CD4-positive, alpha-beta T cell treated with Interleukin-21 for 1 hour (primary cell): ENCODE measurements at places on chromosomes 1 and 21.

DNA sequence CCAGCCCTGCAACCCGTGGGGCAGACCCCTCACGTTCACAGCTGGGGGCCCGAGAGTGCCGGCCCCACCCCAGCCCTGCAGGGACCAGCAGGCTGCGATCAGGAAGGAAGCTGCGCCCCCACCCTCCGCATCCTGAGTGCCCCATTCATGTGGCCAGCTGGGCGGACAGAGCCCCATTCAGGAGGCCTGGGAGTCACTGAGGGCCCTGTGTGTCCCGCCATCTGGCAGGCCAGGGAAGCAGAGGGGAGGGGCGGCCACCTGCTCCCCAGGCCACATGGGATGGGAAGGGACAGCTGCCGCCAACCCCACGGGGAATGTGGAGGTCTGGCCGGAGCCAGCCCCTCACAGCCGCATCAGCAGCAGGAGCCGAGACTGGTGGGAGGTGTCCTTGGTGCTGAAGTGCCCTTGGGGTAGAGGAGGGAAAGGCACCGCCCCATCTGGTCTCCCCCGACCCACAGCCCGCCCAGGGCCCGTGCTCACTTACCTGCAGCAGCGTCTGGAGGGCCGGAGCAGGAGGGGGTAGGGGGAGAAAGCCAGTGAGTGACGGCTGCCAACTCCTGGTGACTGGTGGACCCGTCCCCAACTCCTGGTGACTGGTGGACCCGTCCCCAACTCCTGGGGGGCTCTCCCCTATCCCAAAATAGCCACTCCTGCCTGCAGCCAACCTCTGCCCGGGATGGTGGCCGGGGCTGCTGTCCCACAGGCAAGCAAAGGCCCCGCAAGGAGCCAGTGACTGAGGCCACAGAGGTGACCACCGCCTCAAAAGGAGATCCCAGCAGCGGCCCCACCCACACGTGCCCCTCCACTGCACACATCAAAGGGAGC, 8.7 kb downstream of the ACAP3 start:
- DNase-seq = no peak

GRCh38 chr1:214946615-214947014, 135.9 kb upstream of the KCNK2 start:
- no peak for DNase-seq

- no peak for DNase-seq
Observed at GRCh38 chr1:97088391-97088790, 366.8 kb downstream of the PTBP2 start.

- no peak for DNase-seq
Observed at GRCh38 chr1:225484657-225485214, 56.9 kb upstream of the LBR start.

- DNase-seq = no peak
Observed at GRCh38 chr1:111653709-111654108, 34.1 kb downstream of the RAP1A start.

DNA sequence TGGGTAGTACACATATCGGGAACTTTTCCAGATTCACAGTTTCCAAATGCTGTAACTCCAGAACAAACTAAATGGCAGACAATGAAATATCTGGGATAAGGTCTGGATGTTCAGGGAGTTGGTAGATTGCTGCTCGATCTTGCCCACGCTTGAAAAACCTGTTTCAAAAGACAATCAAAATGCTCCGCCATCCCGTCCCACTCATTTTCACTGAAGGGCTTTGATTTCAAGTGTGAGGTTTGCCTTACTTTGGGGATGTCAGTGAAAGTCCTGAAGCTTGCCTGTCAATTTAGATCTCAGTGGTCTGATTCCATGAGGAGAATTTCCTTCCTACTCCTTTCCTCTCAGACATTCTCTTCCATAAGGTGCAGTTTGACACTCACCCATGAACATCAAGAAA, 236.3 kb upstream of the KCNK2 start:
- no peak for DNase-seq

DNA sequence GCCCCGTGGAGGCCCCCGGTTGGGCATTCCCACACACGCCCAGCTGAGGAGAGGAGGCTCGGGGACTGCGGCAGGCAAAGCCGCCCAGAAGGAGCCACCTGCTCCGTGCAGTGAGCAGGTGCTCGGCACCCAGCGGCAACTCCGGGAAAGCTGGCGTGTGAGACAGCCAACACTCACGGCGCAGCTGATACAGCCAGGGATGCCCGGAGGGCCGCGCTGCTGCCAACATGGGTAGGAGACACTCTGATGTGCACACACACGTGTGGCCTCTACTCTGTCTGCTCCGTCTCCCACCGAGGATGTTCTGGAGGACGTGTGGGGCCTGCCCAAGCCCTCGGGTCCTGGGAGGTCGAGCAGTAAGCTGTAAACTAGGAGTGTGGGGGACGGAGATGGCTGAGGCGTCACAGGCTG, 12.9 kb downstream of the MORN1 start:
- DNase-seq = no peak

DNA sequence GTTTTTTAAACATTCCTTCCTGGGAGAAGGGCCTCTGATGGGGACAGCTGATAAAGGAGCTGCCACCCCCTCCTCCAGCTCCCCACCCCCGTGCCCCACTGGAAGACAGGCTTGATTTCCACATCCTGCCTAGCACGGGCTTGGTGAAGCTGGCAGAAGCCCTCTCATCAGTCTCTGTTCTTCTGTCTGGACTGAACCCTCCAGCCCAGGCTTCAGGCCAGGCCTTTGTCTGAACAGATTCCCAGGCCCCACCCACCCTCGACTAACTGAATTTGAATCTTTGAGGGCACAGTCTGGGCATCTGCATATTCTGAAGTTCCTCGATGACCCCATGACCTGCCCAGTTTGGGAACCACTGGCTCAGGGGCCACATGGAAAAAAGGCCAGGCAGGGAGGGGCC, 75.3 kb downstream of the CD58 start:
- no peak for DNase-seq

GRCh38 chr1:109668123-109668775, 392 bp downstream of the GSTM2 start:
- no peak for DNase-seq

GRCh38 chr21:32096411-32096810, 182.4 kb downstream of the MIS18A start:
- DNase-seq = no peak

DNA sequence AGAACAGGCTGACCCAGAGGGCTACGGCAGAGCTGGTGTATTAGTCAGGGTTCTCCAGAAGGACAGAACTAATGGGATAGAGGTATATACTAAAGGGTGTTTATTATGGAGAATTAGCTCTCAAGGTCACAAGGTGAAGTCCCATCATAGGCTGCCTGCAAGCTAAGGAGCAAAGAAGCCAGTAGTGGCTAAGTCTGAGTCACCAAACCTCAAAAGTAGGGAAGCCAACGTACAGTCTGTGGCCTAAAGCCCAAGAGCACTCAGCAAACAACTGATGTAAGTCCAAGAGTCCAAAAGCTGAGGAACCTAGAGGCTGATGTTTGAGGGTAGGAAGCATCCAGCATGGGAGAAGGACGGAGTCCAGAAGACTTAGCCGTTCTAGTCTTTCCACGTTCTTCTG, 179.2 kb downstream of the BACH1 start:
- no peak for DNase-seq

- no peak for DNase-seq
Observed at GRCh38 chr1:185376288-185376687, 59.2 kb upstream of the IVNS1ABP start.

DNA sequence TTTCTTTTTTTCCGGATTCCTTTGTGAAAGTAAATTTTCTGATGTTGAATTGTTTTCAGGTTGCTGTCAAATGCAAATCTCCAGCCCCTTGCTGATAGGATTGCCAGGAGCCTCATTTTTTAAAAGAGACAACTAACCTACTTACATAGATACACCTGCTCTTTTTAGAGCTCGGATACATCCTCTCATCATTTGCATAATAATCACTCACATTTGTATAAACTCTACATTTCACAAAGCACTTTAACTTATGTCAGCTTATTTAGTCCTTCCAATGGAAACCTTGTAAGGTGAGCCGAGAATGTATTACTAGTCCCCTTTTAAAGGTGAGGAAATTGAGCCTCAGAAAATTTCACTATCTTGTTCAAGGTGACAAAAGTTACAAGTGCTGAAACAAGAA, 84.8 kb downstream of the KCTD3 start:
- no peak for DNase-seq

DNA sequence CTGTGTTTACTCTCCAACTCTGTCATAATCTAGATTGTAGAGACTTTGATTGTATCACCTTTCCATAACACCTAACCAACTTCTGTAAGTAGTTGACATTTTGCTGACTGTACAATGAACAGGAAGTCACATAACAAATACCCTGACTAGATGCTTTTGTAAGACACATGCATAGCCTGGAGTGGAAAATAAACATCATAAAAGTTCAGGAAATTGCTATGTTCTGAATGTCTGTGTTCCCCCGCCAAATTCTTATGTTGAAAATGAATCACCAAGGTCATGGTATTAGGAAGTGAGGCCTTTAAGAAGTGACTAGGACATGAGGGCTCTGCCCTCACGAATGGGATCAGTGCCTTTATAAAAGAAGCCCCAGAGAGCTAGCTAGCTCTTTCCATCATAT, 40.4 kb upstream of the ZSWIM5 start:
- peak; percentile 0 for DNase-seq

- no peak for DNase-seq
Observed at GRCh38 chr1:240173836-240174235, 82.2 kb downstream of the FMN2 start.

DNA sequence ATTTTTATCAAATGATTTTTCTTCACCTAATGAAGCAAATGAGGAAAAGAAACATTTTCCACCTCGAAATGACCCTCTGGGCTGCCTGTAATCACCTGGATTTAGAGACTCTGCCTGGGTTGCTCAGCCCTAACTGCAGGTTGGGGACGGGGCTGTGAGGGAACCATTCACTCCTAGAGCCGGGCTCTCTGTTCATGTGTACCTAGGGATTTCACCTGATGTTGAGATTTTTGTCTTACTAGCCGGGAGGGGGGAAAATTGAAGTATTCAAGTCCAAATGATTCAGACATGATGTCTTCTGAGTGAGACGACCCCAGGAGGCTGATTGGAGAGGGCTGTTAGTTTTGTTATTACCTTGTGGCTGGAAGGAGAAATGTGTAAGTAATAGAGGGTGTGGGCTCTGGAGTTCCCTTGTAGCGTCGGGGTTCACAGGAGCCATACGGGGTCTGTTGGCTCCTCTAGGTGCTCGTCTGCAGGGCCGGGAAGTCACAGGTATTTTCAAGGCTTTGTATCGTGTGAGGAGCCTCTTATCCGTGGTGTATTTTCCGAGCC, 42.3 kb upstream of the PWP2 start:
- DNase-seq = no peak

GRCh38 chr1:197619008-197619640, 156.2 kb downstream of the DENND1B start:
- peak; percentile 28 for DNase-seq

GRCh38 chr1:91345395-91346005, 59.1 kb downstream of the HFM1 start:
- no peak for DNase-seq

- DNase-seq = peak; percentile 80
Observed at GRCh38 chr1:179369751-179370341, 4.1 kb downstream of the AXDND1 start.

- no peak for DNase-seq
Observed at GRCh38 chr1:8674481-8674880, 143.0 kb downstream of the RERE start.

DNA sequence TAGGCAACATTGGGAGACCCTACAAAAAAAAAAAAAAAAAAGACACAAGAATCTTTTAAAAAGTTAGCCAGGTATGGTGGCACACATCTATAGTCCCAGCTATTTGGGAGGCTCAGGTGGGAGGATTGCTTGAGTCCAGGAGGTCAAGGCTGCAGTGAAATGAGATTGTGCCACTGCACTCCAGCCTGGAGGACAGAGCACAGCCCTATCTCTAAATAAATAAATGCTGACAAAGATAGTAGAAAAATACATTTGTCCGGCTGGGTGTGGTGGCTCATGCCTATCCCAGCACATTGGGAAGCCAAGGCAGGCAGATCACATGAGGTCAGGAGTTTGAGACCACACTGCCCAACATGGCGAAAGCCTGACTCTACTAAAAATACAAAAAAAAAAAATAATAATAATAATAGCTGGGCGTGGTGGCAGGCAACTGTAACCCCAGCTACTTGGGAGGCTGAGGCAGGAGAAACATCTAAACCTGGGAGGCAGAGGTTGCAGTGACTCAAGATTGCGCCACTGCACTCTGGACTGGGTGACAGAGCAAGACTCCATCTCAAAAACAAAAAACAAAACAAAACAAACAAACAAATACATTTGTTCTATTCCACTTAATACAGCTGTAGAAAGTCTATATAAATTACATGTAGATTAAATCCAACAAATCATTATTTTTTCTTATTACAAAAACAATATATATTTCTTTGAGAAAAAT, 48.5 kb downstream of the PHACTR4 start:
- no peak for DNase-seq

GRCh38 chr1:116252785-116253184, 120.3 kb upstream of the ATP1A1 start:
- no peak for DNase-seq

- DNase-seq = no peak
Observed at GRCh38 chr1:94329986-94330385, 88.2 kb upstream of the ABCD3 start.

GRCh38 chr1:202952818-202953217, 5.3 kb downstream of the ADIPOR1 start:
- DNase-seq = peak; percentile 30

GRCh38 chr21:41983229-41983628, 26.9 kb downstream of the ZBTB21 start:
- DNase-seq = no peak

GRCh38 chr1:29984862-29985605, 738.4 kb downstream of the MATN1 start:
- no peak for DNase-seq

- DNase-seq = peak; percentile 61
Observed at GRCh38 chr1:210446479-210446878, 117.8 kb downstream of the HHAT start.

DNA sequence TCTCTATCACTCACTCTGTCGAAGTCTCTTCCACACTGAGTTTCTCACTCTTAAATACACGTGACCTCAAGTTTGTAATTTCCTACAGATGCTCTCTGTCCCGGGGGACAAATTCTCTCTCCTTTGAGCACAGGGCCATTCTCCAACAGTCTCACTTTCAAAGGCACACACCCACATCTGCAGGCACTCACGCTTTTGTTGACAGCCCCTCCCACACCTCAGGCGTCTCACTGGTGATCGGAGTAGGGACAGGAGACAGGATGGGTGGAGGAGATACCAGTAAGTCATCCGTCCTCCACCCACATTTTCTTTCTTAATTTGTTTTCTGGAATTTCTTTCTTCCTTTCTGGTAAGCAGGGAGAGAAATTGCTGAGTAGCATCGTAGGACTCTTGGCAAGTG, 40.6 kb upstream of the GREM2 start:
- no peak for DNase-seq

GRCh38 chr1:94648225-94649007, 106.9 kb upstream of the F3 start:
- DNase-seq = no peak

DNA sequence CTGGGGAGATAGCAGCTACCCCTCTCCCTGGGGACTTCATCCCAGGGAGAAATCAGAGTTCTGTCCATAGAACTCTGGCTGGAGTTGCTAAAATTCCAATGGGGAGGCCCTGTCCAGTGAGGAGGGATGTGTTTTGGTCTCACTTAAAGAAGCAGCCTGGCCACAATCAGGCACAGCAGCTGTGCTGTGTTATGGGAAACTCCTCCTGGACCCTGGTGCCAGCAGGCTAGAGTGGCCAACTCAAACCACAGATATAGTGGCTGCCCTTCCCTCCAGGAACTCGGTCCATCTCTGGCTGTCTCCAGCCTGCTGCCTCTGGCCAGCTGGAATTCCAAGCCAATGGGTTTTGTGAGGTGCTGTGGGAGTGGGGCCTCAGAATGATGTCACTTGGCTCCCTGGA, 37.4 kb upstream of the SAMD11 start:
- no peak for DNase-seq
